NCI-H226 (cell line): ENCODE measurements at places on chromosomes 5 and 9.

- DNase-seq: no peak
Observed at GRCh38 chr5:176723440-176723839, 76.2 kb downstream of the TSPAN17 start.

GRCh38 chr5:8919096-8919495 is 626.8 kb downstream of the SEMA5A start:
- no peak for DNase-seq

DNA sequence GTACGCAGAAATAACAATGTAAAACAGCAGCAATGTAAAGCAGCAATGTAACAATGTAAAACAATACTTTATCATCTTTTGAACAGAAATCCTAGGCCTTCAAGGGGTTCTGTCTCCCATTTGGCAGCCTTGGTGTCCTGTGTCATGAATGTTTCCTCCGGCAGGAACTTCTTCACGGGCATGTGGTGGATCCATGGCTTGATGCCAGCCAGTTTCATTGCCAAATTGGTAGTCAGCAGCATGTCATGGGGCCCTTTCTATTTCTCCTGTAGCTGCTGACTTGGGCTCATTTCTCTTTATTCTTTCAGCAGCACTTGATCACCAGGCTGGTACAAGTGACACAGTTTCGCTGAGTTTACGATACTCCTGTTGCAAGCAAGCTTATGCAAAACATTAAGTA is 275.3 kb downstream of the HTR1A start:
- no peak for DNase-seq

GRCh38 chr9:114499528-114499927 is 5.7 kb downstream of the WHRN start:
- DNase-seq: no peak

DNA sequence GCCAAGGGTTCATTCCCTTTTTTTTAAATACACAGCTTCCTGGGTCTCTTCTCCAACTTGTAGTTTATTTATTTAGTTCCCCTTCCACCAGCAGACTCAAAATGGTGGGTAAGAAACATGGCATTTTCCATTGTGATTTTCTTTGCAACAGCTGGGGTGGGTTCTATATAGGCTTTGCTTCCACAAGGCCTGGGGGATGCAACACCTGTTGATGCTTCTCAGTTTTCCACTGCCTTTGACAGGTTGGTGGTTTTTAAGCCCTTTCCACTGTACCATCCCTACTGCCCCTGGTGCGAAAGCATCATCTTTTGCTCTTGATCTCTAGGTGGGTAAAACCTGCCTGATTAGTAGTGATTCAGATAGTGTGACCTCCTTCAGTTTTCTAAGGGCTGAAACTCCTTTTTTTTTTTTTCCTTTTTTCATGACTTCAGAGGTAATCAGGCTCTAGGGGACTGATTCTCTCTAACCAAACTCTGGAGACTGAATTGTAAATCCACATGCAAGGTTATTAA is 8.5 kb downstream of the KDM3B start:
- DNase-seq: no peak

GRCh38 chr5:158737536-158738027 is 362.1 kb downstream of the EBF1 start:
- DNase-seq: no peak

GRCh38 chr9:84742261-84742660 is 72.7 kb downstream of the NTRK2 start:
- no peak for DNase-seq

DNA sequence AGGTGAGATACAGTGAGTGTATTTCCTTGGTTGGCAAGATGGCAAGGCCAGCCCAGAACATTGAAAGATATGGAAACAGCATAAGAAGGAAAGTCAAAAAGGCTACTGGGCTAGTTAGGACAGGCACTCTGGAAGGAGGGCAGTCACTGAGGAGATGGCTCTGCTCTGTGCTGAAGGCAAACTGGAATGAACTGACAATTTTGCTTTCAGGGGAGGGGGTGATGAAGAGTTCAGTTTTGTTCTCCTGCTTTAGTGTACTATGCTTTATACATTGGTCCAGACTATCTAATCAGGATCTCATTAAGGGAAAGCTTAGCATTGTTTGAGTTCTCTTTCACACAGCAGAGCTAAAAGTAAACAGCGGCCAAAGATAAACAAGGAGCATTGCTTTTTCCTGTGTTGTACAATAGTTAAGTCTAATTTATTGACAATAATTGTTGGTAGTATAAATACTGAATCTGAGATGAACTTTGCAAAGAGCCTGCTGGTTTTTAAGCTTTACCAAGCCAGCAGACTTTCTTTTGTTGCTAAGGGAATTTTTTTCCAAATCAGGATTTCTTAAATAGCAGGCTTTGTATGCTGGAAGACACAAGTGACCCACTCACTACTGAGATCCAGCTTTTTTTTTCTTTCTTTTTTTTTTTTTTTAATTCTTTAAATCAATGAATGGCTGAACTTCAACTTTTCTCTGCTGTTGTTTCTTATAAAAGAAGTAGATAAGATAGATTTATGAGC is 355.5 kb downstream of the ARRDC3 start:
- DNase-seq: no peak
